ENCODE measurements at places on chromosomes 7 and 10.

DNA sequence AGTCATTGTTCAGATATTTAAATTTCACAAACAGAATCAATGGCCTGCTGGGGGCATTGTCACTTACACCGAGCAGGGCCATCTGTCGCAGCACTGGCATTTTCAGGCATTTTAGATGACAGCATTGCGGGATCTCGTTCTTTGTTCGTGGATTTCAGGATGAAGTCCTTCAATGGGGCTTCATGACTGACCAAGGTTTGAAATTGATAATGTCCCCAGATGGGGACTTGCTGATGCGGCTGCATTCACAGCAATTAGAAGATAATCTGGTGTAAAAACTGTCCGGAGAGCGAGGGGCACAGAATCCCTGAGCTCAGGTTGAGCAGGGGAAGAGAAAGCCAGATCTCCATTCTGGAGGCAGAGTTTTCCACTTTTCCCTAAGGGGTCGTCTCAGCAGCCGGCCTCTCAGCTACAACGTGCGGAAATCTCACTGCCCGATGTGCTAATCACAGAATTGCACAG lies 1.9 kb upstream of the C7orf33 start:
- no peaks in the 10 kb centered on the region for H3K27me3 ChIP-seq
- DNase-seq, result no peak
- no peaks in the 10 kb centered on the region for H3K36me3 ChIP-seq
- no peaks in the 10 kb centered on the region for H3K4me1 ChIP-seq
- H3K4me3 ChIP-seq, result no peak overlapping the region
- no peak overlapping the region for H3K27ac ChIP-seq

- no peak overlapping the region for H3K27ac ChIP-seq
- no peaks in the 10 kb centered on the region for H3K36me3 ChIP-seq
- H3K27me3 ChIP-seq, result no peaks in the 10 kb centered on the region
- H3K4me3 ChIP-seq, result no peak overlapping the region
- H3K4me1 ChIP-seq, result peaks cover 3% of the 10 kb centered on the region
- DNase-seq, result no peak
Observed at GRCh38 chr7:30738026-30738915, 13.7 kb upstream of the INMT start.

DNA sequence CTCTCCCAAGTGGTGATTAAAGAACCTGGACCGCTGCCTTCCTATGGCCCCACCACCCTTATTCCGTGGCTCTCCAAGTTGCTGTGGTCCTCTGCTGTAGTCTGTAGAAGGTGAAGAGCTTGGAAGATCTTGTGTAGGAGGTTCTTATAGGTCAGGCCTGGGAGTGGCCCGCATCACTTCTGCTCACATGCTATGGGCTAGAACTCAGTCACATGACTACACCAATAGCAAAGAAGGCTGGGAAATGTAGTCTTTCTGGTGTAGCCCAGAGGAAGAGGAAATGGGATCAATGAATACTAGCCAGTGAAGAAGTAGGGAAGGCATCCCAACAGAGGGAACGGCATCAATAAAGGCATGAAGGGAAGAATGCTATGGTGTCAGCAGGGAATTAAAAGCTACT lies 41.3 kb upstream of the AOAH start:
- no peak overlapping the region for H3K4me3 ChIP-seq
- no peaks in the 10 kb centered on the region for H3K27me3 ChIP-seq
- no peaks in the 10 kb centered on the region for H3K4me1 ChIP-seq
- no peaks in the 10 kb centered on the region for H3K36me3 ChIP-seq
- DNase-seq, result peak; percentile 62

DNA sequence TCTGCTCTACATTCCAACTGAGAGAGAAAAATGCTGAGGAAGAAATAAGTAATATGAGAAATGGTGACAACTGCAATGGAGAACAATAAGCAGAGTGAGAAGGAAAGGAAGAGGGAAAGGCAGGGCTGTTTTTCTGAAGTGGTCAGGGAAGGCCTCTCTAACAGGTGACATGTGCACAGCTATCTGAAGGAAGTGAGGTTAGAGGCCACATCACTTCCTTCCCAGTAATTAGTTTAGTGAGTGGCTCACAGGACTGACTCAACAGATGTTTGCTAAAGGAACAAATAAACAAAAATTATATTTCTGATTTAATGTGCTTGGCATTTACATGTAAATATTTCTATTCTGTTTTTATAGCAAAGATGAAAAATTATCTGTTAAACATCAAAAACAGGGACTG lies 77.9 kb downstream of the ARHGAP21 start:
- H3K27me3 ChIP-seq, result no peaks in the 10 kb centered on the region
- H3K27ac ChIP-seq, result no peak overlapping the region
- peaks cover 17% of the 10 kb centered on the region for H3K4me1 ChIP-seq
- no peaks in the 10 kb centered on the region for H3K36me3 ChIP-seq

DNA sequence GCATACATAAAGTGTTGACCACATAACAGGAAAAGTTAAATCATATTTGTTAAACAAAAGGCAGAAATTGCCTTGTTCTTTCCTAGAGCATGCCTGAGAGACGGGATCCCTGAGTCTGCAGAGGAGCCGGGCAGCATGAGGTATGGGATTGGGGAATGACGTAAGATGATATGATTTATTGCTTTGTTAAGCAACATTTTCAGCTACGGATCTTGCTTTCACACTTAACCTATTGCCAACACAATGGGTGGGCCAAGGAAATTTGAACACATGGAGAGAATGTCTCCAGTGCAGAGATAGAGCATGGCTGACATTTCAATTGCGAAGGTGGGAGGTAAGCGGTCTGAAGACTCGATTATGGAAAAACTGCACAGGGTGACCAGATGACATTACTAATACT lies 76.7 kb downstream of the EMX2 start:
- DNase-seq, result no peak
- no peaks in the 10 kb centered on the region for H3K4me1 ChIP-seq
- H3K36me3 ChIP-seq, result no peaks in the 10 kb centered on the region
- no peak overlapping the region for H3K27ac ChIP-seq

DNA sequence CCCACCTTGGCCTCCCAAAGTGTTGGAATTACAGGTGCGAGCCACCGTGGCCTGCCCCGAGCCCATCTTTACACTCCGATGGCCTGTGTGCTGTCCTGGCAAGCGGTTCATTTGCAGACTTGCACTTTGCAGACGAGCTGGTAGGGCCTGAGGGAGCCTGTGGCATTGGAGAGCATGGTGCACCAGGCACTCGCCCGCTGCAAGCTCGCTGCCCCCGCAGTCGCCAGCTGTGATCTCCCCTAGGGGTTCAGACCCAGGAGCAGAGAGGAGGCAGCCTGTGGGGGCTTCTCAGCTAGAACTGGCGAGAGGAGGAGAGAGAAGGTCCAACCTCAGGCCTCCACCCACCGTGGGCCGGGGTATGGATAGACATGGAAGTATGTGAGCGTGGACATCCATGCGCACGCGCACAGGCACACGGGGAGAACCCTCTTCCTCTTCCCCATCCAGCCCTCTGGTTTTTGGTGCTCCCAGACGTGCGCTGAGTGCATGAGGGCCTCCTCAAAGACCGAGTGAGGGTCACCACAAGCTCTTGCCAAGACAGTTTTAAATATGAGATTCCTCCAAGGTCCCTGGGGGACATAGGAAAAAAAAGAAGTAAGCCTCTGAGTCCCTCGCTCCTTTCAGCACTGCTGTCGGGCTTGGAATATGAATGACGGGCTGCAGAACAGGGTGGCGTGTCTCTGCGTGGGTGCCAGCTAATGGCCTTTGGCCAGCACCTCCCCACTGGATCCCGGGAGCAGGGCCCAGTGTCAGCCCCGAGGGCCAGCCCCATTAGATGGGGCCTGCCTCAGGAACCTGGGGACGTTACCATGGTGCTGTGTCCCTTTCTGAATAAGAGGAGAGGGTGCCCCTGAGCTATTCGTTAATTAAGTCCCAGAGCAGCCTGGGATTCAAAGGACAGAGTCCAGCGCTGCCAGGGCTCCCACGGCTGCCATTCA lies 15.1 kb upstream of the TTYH3 start:
- H3K27ac ChIP-seq, result no peak overlapping the region
- H3K4me1 ChIP-seq, result peaks cover 30% of the 10 kb centered on the region
- no peaks in the 10 kb centered on the region for H3K36me3 ChIP-seq
- no peak for DNase-seq

DNA sequence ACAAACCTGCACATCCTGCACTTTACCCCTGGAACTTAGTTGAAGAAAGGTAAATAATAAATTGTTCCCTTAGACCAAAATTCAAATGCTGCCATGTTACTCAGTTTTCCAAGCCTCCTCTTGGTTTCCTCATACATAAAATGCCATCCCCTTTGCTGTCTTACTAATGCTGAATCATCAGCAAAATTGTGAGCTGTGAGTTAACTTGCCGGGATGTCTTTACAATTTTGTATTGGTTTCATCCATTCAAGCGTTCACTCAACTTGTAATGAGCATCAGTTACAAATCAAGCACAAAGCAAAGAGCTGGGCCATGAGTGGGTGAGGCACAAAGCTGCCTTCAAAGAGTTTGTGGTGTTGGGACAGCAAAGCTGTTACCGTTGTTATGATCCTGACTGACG lies 395.8 kb upstream of the ZMIZ1 start:
- no peaks in the 10 kb centered on the region for H3K27me3 ChIP-seq
- no peak overlapping the region for H3K4me3 ChIP-seq
- H3K36me3 ChIP-seq, result no peaks in the 10 kb centered on the region
- no peaks in the 10 kb centered on the region for H3K4me1 ChIP-seq
- H3K27ac ChIP-seq, result no peak overlapping the region

- no peak overlapping the region for H3K4me3 ChIP-seq
- no peaks in the 10 kb centered on the region for H3K27me3 ChIP-seq
- H3K36me3 ChIP-seq, result no peaks in the 10 kb centered on the region
- DNase-seq, result no peak
- no peak overlapping the region for H3K27ac ChIP-seq
Observed at GRCh38 chr10:74752371-74753040, 73.9 kb upstream of the KAT6B start.

- no peak for DNase-seq
- H3K4me3 ChIP-seq, result no peak overlapping the region
- peaks cover 11% of the 10 kb centered on the region for H3K4me1 ChIP-seq
- H3K27me3 ChIP-seq, result no peaks in the 10 kb centered on the region
- no peak overlapping the region for H3K27ac ChIP-seq
Observed at GRCh38 chr7:88322151-88322550, 15.5 kb upstream of the STEAP4 start.

DNA sequence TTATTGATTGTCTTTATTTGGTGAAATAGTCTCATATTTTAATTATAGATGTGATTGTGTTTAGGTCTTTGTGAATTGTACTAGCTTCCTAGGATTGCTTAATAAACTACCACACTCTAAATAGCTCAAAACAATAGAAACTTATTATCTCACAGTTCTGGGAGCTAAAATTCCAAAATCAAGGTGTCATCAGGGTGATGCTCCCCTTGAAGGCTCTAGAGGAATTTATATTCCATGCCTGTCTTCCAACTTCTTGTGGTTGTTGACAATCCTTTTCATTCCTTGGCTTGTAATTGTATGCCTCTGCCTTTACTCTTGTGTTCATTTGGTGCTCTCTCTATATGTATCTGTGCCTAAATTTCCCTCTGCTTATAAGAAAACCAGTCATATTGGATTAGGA lies 155.3 kb upstream of the AKR1E2 start:
- DNase-seq, result no peak
- no peaks in the 10 kb centered on the region for H3K4me1 ChIP-seq
- no peak overlapping the region for H3K27ac ChIP-seq
- no peaks in the 10 kb centered on the region for H3K36me3 ChIP-seq
- H3K4me3 ChIP-seq, result no peak overlapping the region

- no peak for DNase-seq
- H3K4me3 ChIP-seq, result peak overlapping the region; percentile 80
- no peaks in the 10 kb centered on the region for H3K36me3 ChIP-seq
- H3K27me3 ChIP-seq, result no peaks in the 10 kb centered on the region
Observed at GRCh38 chr10:17644485-17644943, 563 bp downstream of the STAM start.

DNA sequence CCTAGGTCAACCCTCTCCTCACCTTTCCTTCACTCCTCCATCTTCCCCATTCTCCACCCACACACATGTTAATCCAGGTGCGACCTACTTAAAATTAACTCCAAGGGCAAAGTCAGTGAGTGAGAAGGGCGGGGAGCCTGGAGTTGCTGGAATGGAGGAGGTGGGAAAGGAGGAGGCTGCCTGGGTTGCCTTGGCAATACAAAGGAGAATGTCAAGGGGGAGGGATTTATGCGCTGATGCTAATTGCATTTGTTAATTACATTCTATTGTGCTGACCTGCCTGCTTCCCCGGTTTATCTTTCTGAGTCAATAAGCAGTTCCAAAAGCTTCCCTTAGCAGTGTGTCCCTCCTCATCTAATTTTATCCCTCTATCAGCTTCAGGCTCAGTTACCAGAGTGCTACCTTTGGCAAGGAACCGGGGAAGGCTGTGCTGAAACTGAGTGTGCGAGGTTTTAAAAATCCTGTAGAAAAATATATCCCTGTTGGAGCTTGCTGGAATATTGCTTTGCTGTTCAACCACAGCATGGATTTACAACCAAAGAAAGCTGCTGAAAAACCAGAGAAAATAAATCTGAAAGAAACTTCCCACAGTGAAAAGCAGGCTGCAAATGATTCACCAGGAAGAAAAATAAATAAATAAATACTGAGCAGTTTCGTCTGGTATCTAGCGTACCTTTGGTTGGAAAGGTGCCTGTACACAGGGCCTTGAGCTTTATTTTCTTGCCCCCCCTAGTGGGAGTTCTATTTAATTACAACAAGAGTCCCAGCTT lies 113.2 kb upstream of the DGKB start:
- H3K36me3 ChIP-seq, result no peaks in the 10 kb centered on the region
- H3K4me1 ChIP-seq, result no peaks in the 10 kb centered on the region
- peak overlapping the region; percentile 18 for H3K4me3 ChIP-seq
- H3K27ac ChIP-seq, result no peak overlapping the region
- no peaks in the 10 kb centered on the region for H3K27me3 ChIP-seq

DNA sequence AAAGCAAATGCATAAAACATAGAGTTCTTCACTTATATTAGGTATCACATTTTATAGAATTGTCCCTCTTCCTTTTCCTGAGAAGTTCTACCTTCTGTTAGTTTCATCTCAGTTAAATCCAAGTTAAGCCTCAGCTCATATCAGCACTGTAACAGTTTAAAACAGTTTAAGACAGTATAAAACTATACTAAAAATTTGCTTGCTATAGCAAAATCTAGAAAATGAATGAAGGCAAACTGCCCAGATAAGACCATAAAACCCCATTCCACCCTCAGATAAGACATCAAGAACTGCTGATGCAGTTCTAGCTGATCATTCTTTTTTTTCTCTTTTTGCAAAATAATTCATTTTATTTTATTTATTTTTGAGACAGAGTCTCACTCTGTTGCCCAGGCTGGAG lies 177.2 kb downstream of the RNF133 start:
- no peaks in the 10 kb centered on the region for H3K4me1 ChIP-seq
- H3K27me3 ChIP-seq, result no peaks in the 10 kb centered on the region
- H3K27ac ChIP-seq, result no peak overlapping the region
- no peak overlapping the region for H3K4me3 ChIP-seq
